ENCODE measurements at places on chromosomes 7 and 10.

GRCh38 chr7:158449942-158450341 lies 137.7 kb downstream of the PTPRN2 start:
- DNase-seq, result no peak

DNA sequence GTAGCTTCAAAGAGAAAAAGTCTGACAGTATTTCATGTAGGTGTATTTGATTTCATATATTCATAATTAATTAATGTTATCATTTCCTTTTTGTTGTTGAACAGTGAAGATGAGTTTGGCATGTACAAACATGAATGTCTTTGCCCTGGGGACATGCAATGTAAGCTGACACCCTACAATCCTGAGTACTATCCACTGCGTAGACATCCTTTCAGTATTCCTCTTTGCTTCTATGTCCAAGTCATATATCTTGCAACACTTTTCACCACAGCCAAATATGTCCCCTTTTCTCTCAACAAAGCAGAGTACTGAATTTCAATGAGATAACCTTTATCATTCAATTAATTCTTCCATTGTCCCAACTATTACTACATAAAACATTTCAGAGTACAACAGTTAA lies 93.6 kb downstream of the GPR37 start:
- no peak for DNase-seq

- DNase-seq, result no peak
Measured at GRCh38 chr10:114389426-114389825, 14.9 kb downstream of the AFAP1L2 start.

DNA sequence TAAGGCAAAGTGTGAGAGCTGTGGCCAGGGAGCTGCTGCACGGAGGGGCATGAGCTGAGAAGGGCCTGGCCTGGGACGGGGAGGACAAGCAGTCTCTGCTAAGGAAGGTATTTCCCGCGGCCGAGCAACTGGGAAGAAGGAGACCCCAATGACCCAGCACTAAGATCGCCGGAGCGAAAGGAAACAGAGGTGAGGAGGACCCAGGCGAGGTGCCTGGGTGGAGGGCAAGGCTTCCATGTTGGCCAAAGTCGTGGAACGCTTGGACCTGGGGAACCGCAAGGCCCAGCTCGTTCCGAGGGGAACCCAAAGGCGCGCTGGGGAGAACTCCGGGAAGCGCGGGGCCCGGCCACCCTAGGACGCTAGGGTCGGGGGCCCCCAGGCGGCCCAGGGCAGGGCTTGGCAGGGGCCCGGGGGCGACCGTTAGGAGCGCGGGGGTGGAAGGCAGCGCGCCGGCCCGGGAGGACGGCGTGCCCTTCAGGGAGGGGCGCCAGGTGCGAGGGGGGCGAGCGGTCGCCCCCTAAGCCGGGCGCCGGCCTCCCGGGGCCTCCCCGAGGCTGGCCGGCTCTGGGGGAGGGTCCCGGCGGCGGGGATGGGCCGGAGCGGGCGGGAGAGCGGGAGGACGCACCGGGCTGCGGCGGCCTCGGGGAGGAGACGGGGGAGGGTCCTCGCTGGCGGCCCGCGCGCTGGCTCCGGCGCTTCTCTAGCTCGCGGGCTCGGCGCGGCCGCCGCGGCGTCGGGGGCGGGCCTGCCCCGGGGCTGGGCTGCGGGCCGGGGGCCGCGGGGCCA lies 545 bp downstream of the GIGYF1 start:
- DNase-seq, result no peak

GRCh38 chr7:7641129-7641663 lies 644 bp downstream of the UMAD1 start:
- DNase-seq, result no peak

GRCh38 chr7:24653316-24654085 lies 80.2 kb downstream of the PALS2 start:
- no peak for DNase-seq

DNA sequence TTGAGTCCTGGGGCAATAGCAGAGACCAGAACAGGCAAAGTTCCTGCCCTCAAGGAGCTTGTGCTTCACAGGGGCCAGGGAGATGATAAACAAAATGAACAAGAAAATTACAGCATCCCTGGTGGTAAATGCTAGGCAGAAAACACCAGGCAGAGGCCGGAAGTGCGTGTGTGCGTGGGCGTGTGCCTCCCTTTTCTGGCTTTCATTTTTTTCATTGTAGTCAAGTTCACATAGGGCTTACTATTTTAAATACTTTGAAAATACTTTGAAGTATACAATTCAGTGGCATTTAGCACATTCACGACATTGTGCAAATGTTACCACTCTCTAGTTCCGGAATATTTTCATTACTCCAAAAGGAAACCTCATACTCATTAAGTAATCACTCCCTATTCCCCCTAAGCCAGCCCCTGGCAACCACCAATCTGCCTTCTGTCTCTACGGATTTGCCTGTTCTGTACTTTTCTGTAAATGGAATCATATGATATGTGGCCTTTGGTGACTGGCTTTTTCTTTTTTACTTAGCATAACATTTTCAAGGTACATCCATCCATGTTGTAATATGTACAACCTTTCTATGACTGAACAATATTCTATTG lies 88.1 kb upstream of the PDCD4 start:
- DNase-seq, result peak; percentile 78

GRCh38 chr7:90503367-90503766 lies 33.9 kb downstream of the PTTG1IP2 start:
- no peak for DNase-seq

- DNase-seq, result peak; percentile 51
Measured at GRCh38 chr7:21261627-21262594, 166.0 kb upstream of the SP4 start.

GRCh38 chr10:57288754-57289153 lies 927.7 kb upstream of the ZWINT start:
- no peak for DNase-seq

DNA sequence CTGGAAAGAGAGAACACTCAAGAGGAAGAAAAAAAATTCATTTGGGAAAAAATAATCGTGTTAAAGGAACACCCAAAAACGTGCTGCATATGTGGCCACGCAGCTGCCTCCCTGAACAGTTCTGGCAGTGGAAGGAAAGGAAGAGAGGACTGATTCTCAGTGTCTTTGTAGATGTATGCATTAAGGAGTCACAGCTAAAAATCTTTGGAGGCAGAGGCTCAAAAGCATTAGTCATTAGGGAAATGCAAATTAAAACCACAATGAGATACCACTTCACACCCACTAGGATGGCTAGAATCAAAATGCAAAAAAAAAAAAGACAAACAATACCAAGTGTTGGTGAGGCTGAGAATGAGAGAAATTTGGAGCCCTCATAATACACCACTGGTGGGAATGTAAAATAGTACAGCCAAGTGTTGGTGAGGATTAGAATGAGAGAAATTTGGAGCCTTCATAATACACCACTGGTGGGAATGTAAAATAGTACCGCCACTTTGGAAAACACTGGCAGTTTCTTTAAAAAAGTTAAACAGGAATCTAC lies 134.7 kb downstream of the SLIT1 start:
- DNase-seq, result no peak

GRCh38 chr7:76315364-76315763 lies 12.9 kb downstream of the HSPB1 start:
- DNase-seq, result no peak

- no peak for DNase-seq
Measured at GRCh38 chr7:17239683-17240521, 58.5 kb upstream of the AHR start.

- peak; percentile 32 for DNase-seq
Measured at GRCh38 chr10:86899670-86900276, 57.6 kb downstream of the MMRN2 start.

DNA sequence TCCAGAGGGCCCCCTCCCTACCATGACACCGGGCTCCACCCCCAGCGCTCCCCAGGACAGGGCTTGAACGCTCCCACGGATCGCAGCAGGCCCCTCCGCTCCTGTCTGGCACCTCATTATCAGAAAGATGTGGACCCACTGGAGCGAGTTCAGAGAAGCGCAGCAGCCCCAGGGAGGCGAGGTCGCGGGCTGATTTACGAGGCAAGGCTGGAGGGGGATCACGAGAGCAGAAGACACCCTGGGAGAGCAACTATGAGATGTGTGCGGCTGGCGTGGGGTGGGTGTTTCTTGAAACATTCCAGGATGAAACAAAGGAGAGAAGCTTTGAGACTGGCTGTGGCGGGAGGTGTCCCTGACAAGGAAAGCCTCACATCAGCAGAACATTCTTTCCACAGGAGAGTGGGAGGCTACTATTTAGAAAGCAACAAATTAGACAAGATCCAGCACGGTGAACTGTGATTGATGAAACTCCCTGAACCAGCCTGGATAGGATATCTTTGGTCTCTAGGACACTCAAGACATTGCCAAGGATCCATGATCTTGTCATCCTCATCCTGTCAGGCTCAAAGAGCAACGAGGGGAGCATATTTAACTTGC lies 66.0 kb downstream of the JCAD start:
- no peak for DNase-seq

GRCh38 chr10:44979281-44980191 lies 927 bp upstream of the DEPP1 start:
- DNase-seq, result no peak

DNA sequence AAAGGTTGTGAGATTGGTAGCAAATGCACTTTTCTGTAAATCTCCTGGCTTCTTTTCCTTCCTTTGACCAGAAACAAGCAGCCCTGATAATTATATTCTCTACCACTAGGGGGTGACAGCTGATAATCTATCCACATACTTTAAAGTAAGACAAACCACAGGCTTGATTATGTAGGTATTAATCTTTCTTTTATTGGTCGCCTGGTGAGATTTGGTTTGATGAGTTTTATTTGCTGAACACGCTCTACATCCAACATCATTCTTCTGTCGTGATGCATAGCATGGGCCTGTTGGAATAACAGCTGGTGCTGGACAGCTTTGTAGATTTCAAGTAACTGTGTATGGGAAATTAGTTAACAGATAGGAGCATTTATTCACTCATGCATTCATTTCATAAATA lies 63.5 kb downstream of the ZNF365 start:
- peak; percentile 6 for DNase-seq

DNA sequence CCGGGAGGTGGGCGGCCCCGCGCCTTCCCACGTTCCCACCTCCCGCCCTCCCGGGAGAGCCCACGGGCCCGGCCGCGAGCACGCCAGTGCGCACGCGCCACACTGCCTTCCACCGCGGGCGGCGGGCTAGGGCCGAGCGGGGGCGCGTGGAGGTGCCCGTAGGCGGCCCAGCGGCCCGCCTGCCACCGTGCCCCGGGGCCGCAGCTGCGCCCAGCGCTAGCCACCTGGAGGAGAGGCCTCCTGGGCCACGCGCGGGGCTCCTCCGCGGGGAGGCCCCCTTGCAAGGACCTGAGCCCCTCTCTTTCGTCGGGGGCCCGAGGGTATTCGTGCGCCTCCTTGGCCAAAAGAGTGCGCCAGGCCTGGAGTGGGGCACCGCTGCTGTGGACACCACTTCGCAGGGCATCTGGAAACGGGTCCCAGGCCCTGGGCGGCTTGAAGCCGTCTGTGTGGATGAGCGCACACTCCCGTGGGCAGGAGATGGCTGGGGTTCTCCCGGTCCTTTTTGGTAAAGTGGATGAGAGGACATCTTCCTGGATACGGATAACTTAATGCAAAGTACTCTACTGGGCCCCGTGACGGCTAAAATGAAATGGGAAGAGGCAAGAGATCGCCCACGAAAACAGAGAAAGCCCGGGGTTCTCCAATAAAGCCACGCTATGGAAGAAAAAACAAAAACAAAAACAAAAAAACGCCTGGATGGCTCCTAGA lies 9.0 kb upstream of the EBF3 start:
- no peak for DNase-seq

GRCh38 chr7:47379629-47380324 lies 202.1 kb downstream of the TNS3 start:
- no peak for DNase-seq

DNA sequence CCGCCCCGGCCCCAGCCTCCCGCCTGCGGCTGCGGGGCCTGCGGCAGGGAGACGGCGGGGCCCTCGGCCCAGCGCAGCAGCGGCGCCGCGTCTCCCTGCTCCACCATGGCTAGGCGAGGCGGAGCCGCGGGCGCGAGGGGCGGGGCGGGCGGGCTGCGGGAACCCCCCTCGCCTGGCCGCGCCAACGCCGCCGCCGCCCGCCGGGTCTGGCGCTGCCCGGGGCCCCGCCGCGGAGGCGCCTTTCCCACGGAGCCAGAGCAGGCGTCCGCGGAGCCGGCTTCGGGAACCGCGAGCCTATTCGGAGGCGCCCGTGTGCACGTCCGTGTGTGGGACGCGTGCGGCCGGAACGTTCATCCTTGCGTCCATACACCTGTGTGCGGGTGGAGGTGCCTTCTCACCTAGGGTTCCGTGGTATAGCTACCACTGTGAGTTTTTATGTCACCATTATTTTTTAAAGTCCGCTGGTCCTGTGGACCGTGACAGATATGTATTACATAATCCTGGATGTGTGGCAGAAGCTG lies at the start of gene DENND11:
TSS of gene DENND11 (minus strand) at position 120 of the 521 bp plus-strand sequence. CDS start at position 107, 13 bp downstream.
- DNase-seq, result peak; percentile 40

- DNase-seq, result no peak
Measured at GRCh38 chr7:114426824-114427223, 12.2 kb downstream of the FOXP2 start.

- no peak for DNase-seq
Measured at GRCh38 chr7:73799282-73800141, 29.4 kb upstream of the CLDN3 start.

DNA sequence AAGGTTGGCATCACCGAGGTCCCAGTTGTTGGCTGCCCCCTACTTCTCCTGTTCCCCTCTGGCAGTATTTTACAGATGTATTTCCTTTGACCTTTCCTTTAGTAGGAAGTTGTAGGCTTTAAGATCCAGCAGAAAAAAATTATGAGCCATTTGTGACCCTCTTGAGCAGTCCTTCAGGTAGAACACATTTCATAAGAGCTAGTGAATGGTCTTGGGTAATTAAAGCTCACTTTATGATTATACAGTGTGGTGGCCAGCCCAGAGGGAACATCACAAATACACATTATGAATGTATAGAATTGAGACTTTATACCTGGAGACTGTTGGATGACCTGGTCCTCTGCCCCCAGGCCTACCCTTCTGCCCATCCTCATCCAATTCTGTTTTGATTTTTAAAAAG lies 57.0 kb downstream of the KAT6B start:
- no peak for DNase-seq

- no peak for DNase-seq
Measured at GRCh38 chr10:122419876-122420623, 34.4 kb upstream of the ARMS2 start.

- no peak for DNase-seq
Measured at GRCh38 chr10:79238158-79238520, 109.1 kb upstream of the PPIF start.

DNA sequence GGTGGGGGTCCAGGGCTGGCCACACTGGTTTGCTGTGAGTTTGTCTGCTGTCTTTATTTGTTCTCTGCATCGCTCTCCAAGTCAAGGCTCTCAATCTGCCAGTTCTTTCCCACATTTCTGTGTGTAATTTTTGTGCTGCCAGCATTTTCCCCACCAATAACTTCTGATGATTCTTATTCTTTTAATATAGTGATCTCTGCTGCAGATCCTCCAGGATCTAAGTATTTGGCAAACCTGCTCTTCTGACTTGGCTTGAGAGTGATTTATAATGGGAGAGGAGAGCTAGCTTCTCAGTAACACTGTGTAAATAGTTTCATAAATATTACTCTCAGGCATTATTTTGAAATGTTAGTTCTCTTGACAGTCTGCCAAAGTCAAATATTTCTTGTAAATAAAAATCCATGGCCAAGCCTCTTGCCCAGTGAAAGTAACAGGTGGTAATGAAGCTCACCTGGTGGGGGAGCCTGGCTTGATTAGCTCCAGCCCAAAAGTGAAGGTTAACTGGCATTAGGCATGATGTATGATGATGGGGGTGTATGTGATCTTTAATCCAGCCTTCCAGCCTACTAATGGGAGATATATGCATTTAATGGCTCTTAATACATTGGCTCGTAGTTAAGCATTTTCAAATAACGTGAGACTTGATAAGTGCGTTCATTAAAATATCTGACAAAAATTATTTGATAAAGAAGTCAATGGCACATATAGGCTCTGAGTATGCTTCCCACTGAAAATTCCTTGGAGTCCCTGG lies 1055.9 kb downstream of the KCNMA1 start:
- no peak for DNase-seq

- DNase-seq, result peak; percentile 17
Measured at GRCh38 chr10:35339942-35340341, 3.6 kb downstream of the CCNY start.

Measured in CD4-positive, alpha-beta T cell treated with Interferon alpha-2 for 1 hour (primary cell).